Renal pelvis (tissue), 12 donors: ENCODE measurements at places on chromosomes 5 and 9. TPM values are rescaled to one million over a fixed set of nuclear protein-coding genes. Genes with fewer than 3 reads are reported as not detected.

DNA sequence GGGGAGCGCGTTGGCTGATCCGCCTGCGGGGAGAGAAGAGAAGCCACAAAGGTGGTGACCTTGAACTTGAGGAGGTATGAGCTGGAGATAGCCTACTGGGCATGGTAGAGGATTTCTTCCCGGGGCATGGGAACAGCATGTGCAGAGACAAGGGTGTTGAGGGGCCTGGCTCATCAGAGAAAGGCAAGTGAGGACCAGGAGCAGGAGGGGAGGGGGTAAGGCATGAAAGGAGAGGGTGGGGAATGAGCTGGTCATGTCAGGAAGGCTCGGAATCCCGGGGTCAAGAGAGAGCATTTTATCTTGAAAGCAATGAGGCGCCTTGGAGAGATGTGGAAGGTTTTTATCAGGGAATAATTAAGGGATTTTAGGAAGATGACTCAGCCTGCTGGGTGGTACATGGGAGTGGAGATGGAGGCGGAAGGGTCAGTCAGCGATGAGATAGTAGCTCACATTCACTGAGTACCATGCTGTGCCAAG, 121.1 kb downstream of the LHX2 start:
- no peak for DNase-seq

DNA sequence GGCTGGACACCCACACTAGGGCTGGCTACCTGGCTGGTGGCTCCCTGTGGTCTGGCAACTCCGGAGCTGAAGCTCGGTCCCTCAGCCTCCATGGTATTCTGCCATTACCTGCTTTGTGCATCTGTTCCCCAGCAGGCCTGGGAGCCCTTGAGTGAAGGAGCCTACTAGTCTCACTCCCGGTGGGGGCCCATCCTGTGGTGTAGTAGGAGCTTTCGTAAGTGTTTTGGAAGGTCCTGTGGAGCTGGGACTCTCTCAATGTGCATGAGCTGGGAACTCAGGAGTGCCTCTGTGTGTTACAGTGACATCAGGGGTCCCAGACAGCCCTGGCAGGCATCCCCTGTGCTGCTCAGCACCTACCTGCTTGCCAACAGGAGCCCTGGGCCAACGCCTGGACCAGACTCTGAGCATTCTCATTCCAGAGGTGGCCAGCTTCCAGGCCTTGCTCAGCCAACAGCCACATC, 267.1 kb downstream of the GADD45G start:
- DNase-seq: no peak

GRCh38 chr5:122639033-122639432, 135.8 kb upstream of the SNX2 start:
- DNase-seq: no peak

- DNase-seq: no peak
Observed at GRCh38 chr9:87659534-87660419, 66.1 kb upstream of the CTSL start.

GRCh38 chr9:68852941-68853340, 147.9 kb downstream of the PIP5K1B start:
- no peak for DNase-seq

CDKN2A gene
- polyA plus RNA-seq: 0.29 TPM

OLFML2A gene
- 25.1 TPM for polyA plus RNA-seq

TMC1 gene
- polyA plus RNA-seq: 1.2 TPM

PAEP gene
- polyA plus RNA-seq: not detected
